Umbilical cord (tissue), 2 donors: ENCODE measurements at places on chromosomes 12 and 14.

- no peak for DNase-seq
Observed at GRCh38 chr12:123089631-123090353, 61.1 kb downstream of the PITPNM2 start.

DNA sequence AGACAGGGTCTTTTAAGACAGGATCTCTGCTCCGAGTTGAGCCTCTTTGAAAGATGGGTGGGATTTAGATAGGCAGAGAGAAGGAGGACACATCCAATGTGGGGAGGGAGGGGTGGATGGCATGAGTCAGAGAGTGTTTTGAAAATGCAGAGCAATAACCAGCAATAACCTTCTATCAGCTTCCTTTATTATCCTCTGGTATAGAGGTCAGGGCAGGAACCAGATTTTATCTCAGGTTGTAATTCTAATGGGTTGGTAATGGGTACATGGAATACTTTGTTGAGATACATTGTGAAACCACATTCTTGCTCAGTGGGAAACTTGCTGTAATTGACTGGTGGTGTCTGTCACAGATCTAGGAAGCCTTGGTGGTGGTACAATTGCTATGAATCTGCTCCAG is 37.6 kb upstream of the CCDC63 start:
- no peak for DNase-seq

- DNase-seq: no peak
Observed at GRCh38 chr12:69000540-69001243, 67.7 kb upstream of the CPM start.

DNA sequence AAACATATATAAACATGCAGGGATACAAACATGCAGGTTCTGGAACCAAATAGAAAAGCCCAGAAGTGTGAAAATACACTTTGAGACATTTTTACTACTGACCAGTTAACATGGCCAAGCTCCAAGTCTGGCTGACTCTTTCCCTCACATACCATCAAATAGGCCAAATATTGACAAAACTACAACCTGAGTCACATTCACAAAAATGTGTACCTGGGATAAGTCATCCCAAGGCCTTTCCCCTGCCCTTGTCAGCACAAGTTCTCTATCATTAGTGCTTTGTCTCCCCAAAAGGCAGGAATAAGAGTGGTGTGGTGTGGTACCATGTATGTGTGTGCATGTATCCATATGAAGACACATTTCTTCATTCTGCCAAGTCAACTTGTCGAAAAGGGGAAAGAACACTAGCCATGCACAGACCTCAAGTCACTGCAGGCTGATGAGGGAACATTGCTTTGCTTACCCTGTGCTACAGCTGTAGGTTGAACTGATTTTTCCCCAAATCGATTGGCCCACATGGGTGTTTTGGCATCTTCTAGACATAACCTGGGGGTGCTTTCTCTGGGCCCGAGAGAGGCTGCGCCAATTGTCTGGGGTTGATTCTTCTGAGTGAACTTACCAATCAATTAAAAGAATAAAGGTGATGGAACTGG is 14.9 kb downstream of the HOXC4 start:
- DNase-seq: no peak

DNA sequence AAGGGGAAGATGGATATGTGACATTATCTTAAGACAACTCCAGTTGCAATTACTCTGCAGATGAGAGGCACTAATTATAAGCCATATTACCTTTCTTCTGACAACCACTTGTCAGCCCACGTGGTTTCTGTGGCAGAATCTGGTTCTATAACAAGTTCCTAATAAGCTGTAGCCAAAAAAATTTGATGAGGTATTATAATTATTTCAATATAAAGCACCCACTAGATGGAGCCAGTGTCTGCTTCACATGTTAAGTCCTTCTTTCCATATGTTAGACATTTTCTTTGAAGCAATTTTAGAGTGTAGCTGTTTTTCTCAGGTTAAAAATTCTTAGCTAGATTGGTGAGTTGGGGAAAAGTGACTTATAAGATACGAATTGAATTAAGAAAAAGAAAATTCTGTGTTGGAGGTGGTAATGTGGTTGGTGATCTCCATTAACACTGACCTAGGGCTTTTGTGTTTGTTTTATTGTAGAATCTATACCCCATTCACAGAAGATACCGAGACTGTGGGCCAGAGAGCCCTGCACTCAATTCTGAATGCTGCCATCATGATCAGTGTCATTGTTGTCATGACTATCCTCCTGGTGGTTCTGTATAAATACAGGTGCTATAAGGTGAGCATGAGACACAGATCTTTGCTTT is 36.9 kb downstream of the PSEN1 start:
- DNase-seq: peak; percentile 44

DNA sequence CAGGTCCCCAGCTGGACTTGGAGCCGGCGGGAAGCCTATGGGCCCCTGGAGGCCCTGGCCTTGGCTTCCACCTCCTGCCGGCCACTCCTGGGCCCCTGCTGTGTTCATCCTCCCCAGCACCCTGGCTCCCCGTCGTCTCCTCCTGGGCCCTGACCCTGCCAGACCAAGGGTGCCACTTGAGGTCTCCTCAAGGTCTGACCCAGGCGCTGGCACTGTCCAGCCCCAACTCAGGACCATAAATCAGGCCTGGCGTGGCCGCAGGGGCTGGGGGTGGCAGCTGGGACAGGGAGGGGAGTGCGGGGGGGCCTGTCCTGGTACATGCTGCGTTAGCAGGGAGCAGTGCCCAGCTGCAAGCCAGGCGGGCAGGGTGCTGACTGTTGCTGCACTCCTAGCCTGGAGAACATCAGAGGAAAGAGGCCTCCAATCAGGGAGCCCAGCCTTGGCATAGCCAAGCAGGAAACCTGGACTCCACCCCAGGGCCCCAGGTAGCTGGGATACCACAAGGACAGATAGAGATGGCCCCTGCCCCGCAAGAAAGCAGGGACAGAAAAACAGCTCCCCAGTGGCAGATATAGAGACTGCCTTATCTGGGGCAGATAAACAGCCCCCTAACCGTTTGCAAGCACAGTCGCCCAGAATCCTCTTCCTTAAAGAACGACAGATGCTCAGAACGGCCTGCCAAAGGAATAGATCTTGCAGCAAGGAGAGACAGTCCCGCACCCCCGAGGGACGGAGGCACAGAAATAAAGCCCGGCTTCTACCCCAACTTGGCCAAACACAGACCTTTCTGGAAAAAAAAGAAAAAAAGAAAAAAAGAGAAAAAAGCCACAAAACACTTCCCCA is 6.5 kb upstream of the ATG101 start:
- DNase-seq: no peak

GRCh38 chr14:100530270-100531072 is 56.7 kb downstream of the BEGAIN start:
- no peak for DNase-seq

- DNase-seq: peak; percentile 30
Observed at GRCh38 chr14:39107591-39107996, 4.6 kb upstream of the SEC23A start.

DNA sequence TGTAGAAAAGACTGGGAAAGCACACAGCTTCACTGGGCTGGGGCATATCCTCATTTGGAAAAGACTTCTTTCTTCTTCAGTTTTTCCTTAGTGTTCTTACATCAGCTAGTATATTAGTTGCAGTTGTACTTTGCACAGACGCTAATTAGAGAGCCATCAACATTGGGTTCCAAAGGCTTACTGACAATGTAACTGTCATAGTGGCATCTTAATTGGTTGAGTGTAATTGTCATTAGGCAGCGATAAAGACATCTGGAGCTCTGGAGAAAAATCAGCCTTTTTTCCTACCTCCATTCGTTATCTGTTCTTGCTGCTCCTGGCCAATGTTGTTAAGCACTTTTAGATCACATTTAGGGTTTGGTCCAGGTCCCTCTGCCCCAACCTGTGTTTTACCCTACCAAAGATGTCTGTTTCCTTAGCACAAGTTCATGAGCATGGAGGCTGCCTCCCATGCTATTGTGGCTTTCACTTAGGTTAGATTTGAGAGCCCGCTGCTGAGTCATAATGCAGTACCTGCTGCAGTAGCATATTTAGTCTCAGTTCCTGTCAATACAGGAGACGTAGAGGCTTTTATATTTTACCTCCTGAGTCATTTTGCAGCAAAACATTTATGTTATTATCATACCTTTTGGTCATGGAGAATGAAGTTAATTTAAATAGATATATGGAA is 49.2 kb downstream of the FBXW8 start:
- DNase-seq: no peak

DNA sequence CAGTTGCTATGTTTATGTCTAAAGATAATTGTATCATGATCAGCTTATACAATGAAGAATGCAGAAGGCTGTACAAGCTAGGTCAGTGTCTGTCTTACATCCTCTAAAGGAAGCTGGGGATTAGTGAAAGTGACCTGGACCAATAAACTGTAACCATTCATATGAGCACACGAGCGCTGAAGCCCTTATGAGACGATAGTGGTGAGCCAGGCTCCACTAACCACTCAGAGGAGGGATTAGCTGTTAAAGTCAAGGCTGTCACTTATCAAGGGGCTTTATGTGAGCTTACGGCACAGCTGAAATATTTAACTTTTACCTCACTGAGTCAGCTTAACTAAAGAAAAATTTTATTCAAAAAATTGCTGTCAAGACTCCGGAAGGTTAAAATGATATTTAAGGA is 30.3 kb downstream of the NDUFA12 start:
- DNase-seq: peak; percentile 97
